Nephron progenitor cell (in vitro differentiated cells): ENCODE measurements at places on chromosomes 3 and 15.

- DNase-seq, result no peak
Measured at GRCh38 chr3:177441276-177441812, 244.1 kb upstream of the TBL1XR1 start.

DNA sequence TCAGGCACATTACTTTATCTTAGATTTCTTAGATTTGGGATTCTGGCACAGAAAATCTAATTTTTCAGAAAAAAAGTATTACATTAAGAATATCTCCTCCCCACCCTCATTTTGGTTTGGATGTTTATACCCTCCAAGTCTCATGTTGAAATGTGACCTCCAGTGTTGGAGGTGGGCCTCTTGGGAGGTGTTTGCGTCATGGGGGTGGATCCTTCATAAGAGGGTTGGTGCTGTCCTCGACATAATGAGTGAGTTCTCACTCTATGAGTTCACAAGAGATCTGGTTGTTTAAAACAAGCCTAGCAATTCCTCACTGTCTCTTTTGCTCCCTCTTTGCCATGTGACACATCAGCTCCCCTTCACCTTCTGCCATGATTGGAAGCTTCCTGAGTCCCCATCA is 45.6 kb upstream of the WWTR1 start:
- DNase-seq, result no peak

DNA sequence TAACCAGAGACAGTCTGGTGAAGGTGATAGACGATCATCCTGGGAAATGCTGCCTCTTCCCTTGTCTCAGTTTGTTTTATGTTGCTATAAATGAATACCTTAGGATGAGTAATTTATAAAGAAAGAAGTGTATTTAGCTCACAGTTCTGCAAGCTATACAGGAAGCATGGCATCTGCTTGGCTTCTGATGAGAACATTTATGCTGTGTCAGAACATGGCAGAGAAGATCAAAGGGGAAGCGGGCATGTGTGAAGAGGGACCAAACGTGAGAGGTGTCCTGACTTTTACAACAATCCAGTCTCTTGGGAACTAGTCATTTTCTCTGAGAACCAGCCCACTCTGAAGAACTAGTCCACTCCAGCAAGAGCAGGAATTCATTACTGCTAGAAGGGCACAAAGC is 9.6 kb downstream of the CMC1 start:
- DNase-seq, result no peak

GRCh38 chr3:16295298-16295890 is 30.4 kb downstream of the OXNAD1 start:
- no peak for DNase-seq

DNA sequence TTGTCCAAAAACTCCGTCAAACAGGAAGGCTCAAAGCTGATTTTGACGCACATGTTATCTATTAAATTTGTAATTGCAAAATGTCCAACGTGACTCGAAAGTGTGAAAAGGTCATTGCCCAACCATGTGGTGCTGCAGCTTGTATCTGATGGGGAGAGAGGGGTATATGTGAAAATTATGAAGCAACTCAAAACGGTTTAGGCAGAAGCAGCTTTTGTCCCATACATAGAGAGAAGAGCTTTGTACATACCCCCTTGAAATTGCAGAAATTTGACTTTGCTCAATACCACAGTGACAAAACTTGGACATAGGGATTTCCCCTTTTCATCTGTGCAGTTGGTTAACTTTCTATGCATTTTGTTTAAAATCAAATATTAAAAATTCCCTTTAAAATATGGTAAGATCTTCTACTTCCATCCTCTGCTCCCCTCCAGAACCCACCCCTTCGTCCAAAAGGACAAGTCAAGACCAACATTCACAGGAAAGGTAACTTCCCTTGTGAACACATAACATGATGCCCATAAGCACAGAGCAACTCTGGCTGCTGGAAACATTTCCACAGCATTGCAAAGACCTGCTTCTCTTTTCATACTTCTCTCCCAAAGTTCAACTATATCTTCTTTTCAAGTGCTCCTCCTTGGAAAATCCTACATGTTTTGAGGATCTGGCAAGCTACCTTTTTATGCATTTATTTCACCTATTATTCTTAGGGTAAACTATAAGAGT is 253.7 kb upstream of the THBS1 start:
- no peak for DNase-seq

GRCh38 chr3:146308682-146309081 is 57.8 kb upstream of the PLSCR4 start:
- no peak for DNase-seq

DNA sequence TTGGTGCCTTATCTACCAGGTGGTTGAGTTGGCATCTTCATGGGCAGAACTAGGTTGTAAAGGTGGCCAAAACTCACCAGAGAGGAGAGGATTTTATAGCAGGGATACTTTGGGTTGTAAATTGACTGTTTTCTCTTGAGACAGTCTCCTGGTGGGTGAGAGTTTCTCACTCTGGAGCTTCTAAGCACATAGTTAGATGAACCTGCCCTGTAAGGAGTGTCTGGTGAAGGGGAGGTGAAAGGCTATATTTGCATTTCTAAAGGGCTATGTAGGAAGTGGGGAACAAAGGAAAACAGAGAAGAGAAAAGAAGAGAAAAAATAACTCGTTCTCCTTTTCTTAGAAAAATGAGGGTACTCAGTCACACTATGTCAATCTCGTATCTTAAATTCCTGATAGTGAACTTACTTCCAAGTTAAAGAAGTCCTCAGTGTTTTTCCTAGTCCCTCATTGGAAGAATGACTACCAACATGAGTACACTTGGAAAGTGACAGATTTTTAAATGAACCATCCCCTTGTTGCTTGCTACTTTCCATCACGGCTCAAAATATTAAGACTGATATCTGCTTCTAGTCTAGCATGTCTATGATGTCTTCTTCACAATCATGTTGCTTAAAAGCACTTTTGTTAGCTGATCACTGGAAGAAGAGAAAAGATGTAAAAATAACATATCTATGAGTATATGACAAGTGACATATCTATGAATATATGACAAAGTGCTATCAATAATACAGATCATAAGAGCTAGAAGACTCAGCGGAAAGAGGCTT is 113.8 kb upstream of the P2RY1 start:
- DNase-seq, result no peak

DNA sequence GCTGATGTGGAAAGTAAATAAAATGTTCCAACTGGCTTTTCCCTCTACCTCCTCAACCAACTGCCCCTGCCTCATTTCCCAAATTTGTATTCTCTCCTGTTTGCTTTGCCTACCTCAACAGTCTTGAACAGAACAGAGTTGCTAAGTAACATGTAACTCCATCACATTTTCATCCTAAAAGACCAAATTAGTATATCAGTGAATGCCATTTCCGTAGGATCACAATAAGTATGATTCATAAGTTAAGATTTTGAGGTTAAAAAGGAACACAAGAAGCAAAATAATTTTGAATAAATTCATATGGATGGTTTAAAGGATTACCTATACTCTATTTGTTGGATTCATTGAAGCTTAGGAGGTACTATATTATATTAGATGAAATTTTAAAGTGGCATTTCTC is 154.9 kb downstream of the ECT2 start:
- no peak for DNase-seq
